ENCODE measurements at places on chromosomes 13 and 19. TPM values are rescaled to one million over a fixed set of nuclear protein-coding genes. Genes with fewer than 3 reads are reported as not detected.

- no peak for DNase-seq
Observed at GRCh38 chr13:24276306-24276705, 33.1 kb upstream of the C1QTNF9 start.

DNA sequence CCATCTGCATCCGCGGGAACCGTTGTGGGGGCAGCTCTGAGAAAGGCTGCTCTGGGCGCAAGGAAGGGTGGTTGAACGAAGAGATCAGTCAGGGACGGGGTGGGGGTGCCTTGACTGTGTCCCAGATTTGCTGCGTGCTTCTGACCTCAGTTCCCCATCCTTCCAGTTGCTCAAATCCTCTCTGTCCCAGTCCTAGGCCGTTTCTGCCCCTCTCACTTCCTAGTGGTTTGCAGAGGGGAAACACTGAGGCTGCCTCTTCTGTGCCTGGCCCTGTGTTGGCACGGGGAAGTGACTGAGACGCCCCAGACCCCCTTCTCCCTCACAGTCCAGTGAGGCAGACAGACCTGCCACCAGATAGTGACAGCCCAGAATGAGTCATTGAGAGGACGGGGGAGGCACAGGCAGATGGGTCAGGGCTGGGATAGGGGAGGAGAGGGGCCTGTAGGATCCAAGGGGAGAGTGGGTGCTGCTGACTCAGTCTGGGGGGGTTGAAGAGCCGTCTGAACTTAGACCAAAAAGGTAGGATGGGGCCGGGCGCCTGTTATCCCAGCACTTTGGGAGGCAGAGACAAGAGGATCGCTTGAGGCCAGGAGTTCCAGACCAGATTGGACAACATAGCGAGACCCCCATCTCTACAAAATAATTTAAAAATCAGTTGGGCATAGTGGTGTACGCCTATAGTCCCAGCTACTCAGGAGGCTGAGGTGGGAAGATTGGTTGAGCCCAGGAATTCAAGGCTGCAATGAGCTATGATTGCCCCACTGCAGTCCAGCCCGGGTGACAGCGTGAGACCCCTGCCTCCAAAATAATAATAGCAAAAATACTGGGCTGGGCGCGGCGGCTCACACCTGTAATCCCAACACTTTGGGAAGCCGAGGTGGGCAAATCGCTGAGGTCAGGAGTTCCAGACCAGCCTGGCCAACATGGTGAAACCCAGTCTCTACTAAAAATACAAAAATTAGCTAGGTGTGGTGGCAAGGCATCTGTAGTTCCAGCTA, 26.5 kb downstream of the NUMBL start:
- no peak for DNase-seq

DNA sequence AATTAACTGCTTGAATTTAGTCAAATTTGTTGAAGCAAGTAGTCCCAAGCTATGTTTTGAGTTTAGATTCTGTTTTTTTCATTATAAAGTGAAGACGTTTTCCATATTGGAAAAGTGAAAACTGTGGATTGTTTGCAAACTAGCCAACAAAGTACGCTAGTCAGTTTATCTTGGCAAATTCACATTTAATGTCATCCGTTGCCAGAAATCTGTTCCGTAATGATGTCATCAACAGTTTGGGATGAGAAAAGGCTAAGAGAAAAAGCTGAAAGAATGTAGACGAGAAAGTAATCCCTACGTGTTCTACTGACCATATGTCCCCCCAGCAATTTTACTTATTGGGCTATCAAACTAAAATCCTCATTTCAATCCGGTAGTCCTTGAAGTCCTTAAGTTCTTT, 419.6 kb downstream of the GPC6 start:
- DNase-seq: no peak

GRCh38 chr19:29014857-29015436, 198.0 kb downstream of the UQCRFS1 start:
- DNase-seq: no peak

DOCK6 gene
- 54.8 TPM for total RNA-seq

ANKRD24 gene
- total RNA-seq: 0.76 TPM

ICAM5 gene
- total RNA-seq: 1.3 TPM

DNA sequence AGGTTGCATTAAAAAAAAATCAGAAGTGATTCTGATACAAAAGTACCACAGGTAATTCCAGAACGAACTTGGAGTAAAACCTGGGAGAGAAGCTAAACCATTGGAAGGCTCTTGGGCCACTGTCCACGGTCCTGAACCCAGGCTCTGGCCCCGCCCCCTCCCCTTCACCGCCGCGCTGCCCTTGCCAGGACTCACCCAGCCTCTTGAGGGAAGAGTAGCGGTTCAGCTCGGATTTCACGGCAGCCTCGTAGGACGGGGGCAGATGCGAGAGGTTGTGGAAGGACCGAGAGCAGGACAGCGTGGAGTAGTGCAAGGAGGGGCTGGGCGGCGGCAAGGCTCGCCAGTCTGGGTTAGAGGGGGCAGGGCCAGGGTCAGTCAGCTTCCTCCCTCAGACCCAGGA, 5.7 kb downstream of the SHISA7 start:
- DNase-seq: peak; percentile 81

DNA sequence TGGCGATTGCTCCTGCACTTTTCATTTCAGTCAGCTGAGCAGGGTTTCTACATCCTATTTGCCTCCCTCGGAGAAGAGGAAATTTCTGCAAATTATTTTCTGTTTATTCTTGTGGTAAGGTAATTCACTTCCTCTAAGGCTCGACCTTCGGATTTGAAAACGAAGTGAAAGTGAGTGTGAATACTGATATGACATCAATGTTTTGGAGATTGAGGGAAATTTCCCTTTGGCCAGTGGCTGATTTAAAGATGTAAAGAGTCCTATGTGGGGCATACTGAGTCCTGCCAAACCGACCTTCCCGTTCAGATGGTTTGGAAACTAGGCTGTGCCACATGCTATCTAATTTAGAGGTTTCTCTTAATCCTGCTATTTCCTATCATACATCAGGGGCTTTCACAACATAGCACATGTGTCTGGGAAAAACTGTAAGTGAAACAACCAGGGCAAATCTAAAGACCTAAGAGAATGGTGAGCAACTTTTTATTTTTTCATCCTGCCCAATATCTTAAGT, 112.3 kb downstream of the POSTN start:
- no peak for DNase-seq

GRCh38 chr19:39936020-39936419, 1.6 kb upstream of the FCGBP start:
- no peak for DNase-seq

GRCh38 chr19:38270587-38271167, 6.3 kb downstream of the SPINT2 start:
- no peak for DNase-seq

DNA sequence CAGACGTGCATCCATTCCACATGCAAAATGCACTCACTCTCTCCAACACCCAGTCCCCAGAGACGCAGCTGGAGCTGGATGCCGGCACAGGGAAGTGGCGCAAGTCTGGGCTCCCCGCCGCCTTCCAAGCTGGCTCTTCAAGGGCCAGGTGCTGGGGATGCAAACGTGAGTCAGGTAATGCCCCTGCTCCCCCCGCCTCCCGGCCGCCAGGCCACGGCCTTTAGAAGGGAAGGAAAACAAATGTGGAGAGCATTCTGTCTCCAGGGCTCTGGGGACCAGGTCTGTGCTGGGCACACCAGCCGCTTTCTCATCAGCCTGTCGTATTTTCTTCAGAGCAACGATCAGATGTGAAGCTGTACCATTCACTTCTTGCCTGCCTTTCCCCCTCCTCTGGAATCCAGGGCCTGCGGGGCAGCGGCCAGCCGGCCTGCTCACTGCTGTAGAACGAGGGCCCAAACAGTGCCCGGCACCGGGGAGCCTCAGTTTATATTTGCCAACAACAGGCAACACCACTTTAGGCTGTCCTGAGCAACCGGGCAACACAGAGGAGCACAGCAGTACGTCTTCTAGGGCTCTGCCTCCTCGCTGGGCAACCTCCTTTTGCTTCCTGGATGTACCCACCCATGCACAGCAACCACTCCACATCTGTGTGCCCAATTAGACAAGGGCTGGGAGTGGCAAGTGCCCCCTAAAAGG, 3.8 kb downstream of the RAB20 start:
- no peak for DNase-seq

PLVAP gene
- total RNA-seq: not detected

DNA sequence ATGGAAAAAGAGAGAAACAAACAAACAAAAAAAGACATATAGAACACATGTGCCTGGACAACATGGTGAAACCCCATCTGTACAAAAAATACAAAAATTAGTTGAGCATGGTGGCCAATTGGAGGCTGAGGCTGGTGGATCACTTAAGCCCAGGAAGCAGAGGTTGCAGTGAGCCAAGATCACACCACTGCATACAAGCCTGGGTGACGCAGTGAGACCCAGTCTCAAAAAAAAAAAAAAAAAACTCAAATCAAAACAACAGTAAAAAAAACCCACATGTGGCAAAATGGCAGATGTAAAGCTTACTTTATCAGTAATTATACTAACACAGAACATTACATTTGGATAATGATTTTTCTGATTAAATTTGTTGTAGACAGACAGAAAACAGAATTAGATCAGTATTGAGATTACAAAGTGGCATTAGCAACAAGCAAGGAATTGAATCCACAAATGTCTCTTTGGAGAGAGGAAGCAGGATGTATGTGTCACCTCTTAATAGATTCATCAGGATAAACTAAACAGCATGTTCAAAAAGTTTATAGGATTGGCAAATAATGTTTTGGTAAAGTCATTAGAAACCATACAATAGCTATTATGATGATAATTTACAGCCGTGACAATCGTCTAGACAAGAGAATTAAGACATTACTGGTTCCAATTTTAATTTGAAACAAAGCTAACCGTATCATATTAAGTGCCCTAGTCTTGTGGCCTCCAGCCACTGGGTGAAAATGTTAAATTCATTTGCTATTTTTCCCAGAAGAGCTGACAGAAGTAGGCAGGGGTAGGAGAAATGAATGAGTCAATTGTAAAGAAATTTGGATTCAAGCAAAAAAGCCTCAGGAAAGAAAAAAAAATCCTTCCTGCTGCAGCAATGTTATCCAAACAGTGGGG, 206.0 kb downstream of the FGF14 start:
- DNase-seq: no peak

GRCh38 chr19:7440188-7440975, 48.5 kb downstream of the PEX11G start:
- no peak for DNase-seq

UQCR11 gene
- total RNA-seq: 148 TPM

FGF22 gene
- total RNA-seq: 0.24 TPM

CGB8 gene
- 0.54 TPM for total RNA-seq

DNA sequence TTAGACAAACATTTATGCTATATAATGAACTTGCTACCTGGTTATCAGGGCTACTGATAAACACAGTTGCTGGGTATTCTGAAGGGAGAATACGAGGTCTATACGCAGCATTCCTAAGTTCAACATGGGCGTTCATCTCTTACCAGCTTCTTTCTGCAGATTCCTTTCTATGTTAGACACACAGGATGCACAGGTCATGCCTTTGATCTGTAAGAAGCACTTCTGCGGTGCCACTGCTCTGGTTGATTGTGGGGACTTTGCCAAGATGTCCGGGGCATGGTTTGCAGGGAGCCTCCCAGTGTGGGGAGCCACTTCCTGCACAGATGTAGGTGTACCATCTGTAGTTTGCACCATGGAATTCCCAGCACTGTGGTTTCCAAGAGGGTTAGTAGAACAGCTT, 40.9 kb downstream of the ATP7B start:
- no peak for DNase-seq

- DNase-seq: no peak
Observed at GRCh38 chr13:65111223-65111622, 2118.9 kb downstream of the PCDH9 start.

DNA sequence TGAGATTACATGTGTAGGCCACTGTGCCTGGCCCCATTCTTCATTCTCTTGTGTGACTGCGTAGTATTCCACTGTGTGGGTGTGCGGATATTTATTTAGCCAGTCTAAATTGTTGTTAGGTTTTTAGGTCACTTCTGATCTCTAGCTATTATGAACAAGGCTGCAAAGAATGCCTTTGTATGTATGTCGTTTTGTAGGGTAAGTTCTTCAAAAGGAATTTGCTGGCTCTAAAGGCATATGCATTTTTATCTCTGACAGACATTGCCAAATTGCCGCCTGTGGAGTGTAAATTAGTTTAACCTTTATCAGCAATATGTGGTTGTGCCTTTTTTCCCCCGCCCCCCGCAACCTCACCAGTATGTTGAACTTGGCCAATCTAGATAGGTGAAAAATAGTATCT, 30.3 kb upstream of the EHD2 start:
- no peak for DNase-seq

- DNase-seq: no peak
Observed at GRCh38 chr13:46479283-46479682, 73.7 kb upstream of the LRCH1 start.

SKA3 gene
- total RNA-seq: 17.5 TPM

SERPINE3 gene
- total RNA-seq: not detected

GRCh38 chr13:91539286-91540157, 141.1 kb downstream of the GPC5 start:
- DNase-seq: no peak

KLK2 gene
- not detected for total RNA-seq

DNA sequence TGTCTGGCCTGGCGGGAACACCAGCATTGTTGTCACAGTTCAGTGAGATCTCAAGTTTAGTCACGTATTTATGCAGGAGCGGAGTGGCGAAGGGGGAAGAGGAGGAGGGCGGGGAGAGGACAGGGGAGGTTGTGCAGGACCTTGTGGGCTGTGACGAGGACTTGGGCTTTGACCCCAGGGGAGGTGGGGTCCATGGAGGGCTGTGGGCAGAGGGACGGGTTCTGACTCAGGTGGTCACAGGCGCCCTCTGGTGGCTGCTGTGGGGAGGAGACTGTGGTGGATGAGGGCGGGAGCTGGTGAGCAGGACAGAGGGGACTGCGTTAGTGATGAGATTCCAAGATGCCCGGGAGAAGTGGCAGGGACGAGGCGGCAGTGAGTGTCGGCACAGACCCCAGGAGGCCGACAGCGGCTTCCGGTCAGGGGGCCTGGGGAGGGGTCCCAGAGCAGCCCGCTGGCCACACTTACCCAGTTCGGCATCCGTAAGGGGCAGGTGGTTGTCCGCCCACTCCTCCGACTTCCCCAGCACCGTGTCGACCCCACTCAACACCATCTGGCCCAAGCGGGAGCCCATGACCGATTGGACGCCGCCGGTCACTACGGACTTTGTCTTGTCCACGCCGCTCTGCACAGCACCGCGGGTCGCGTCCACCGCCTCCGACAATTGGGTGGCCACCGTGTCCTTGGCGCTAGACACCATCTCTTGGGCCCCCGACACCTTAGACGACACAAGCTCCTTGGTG, 15.7 kb downstream of the PLIN3 start:
- DNase-seq: peak; percentile 61

DNA sequence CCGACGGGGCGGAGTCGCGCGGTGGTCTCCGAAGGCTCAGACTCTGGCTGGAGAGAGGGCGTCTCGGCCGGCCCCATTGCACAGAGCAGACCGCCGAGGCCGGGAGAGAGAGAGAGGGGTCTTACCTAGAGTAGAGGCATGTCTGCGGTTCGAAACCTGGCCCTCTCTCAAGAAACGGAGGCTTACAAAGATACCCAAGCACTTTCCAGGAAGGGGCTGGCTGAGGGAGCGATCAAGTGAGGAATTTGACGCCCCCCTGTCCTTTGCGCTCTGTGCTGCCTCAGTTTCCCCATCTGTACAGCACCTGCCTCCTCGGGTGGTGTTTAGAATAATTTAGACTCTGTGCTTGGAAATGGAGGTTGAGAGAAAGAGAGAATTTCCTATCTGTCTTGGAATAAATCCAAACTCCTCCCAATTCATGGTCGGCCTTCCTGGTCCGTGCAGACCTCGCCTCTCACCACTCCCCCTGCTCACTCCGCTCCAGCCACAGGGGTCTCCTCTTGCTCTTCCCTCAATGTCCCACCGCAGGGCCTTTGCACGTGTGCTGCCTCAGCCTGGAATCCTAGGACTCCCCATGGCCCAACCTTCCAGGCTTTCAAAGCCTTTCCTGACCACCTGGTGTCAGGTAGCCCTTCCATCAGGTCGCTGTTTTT, 658 bp upstream of the ISOC2 start:
- no peak for DNase-seq

Data from Calu3 (cell line).